Activated CD4-positive, alpha-beta T cell treated with anti-CD3 and anti-CD28 coated beads for 36 hours (primary cell): ENCODE measurements at places on chromosomes 1 and 21.

GRCh38 chr1:88394958-88395357 is 289.1 kb upstream of the PKN2 start:
- DNase-seq, result no peak

GRCh38 chr1:77300566-77300965 is 18.7 kb downstream of the AK5 start:
- no peak for DNase-seq

- DNase-seq, result peak; percentile 83
Measured at GRCh38 chr21:27700974-27701614, 734.2 kb upstream of the ADAMTS5 start.

- DNase-seq, result no peak
Measured at GRCh38 chr1:110556471-110556807, 37.5 kb upstream of the KCNA10 start.

DNA sequence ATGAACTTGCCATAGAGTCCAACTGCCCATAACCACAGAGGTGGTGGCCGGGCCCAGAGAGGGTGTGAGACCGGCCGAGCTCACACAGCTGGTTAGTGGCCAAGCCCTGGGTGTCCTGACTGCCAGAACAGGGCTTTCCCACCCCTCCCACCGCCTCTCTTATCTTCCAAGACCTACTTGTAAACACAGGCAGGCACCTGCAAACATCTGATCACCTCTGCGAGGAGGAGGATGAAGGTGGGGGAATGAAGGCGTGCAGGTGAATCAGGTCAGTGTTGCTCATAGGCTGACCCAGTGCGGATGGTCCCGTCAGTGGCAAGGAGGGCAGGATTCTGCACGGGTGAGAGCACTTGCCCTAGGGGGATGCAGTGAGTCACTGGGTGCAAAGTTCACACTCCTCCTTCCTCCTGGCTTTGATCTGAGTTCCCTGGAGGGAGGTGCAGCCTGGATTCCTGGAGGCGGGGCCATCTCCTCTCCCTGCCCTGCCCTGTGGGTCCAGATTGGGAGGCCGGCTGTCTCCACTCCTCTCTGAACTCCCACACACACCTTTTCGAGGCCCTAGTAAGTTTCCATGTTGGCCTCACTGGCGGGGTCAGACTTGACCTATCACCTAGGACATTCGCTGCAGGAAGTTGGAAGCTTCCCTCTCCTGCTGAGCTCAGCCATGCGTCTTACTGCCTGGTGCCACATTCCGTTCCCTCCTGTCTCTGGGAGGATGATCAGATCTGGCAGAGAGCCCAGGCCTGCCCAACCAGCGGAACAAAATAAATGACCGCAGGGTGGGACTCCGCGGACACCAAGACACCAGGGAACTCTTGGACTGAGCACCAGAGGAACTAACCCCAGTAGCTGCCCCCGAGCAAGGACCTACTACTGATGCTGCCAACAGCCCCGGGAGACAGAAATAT is 7.3 kb downstream of the UQCRHL start:
- no peak for DNase-seq

DNA sequence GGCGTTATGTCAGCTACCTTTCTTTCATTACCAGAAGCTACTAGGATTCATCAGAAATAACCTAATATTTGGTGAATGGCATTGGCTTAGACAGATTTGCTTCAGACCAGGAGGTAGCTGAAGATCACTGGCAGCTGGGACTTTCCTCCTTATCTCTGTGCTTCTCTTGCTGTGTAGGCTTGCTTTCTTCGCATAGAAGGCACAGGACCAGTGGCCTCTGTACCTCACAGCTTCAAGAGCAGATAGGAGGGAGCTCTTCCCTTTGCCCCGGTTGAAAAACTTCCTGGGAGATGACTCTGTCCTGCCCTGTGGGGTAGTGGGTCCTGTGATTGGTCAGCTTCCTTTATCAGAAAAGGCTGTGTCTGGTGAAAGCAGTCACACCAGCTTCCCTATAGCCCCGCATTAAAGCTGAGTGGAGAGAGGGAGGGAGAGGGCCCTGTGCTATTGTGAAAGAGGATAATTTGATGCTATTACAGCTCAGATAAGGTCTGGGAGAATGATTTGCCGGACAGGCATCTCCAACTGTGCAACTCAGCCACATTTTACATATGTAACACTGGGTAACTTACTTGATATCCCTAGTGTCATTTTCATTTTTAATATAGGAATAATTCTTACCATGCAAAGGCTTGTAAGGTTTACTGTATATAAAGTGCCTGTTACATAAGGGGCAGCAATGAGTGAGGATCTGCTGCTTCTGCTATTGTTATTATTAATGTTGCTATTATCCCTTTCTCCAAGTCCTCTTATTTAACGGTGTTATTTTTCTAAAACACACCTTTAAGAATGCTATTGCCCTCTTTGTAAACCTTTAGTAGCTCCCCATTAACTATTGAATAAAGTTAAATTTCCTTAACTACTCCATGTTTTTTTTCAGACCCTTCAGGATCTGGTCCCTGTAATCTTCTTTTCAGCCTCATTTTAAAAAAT is 31.6 kb downstream of the OSBPL9 start:
- DNase-seq, result no peak

- no peak for DNase-seq
Measured at GRCh38 chr21:41160036-41160435, 7.9 kb upstream of the BACE2 start.

DNA sequence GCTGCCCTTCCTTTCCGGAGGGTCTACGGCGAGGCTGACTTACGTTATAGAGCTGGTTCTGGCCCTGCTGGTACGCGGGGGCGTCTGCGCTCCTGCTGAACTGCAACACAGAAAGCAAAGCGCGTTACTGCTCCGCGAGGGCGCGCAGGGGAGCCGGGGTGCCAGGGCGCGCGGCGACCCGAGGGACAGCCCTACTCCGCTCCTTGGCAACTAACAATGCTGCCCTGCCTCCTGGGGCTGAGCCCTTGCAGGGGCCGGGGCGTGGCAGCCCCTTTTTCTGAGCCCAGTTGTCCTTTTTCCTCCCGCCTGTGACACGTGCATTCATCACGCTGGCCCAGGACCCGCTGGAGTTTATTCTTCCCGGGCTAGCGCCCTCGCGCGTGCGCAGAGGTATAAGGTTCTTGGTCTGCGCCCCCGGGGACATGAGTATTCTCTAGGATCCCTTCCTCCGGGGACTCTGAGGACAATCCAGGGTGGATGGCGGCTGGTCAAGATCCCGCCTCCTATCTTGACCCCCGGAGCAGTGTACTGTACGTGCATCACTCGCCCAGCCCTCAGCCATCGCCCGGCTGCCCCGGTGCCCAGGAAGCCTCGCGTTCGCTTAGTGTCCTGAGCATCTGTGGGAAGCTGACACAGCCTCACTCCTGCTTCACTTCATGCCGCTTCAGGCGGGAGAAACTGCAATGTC is 78.9 kb downstream of the CD247 start:
- DNase-seq, result peak; percentile 67

DNA sequence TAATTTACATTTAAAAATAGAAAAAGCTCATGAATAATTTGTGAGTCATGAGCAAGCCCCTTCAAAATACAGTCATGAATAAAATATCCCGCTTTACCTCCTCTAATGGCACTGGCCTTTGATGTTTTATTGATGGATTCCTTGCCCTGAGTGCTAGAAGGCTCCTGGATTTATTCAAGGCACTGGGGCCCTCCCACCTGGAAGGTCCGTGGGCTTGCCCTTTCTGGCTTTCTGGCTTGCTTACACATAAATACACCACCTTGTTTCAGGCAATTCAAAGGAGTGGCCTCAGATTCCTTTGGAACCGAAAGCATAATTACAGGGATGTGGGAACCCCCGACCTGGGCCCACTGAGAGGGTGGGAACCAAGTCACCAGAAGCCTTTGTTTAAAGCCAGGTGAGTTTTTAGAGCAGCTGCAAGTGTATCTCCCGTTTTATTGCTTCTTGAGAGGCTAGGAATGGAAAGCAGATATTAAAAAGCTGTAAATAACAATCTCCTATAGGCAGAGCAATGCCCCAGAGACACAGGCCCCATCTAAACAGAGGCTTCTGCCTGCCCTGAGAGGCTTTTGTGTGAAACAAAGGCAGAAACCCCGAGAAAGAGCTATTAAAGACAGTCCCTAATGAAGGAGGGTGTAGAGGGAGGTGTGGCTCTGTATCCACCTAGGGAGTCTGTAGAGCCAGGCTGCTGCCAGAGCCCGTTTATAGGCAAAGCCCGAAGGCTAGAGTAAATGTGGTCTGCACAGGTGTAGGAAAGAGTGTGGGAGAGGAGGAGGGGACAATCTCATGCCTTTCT is 126.4 kb downstream of the FAM78B start:
- DNase-seq, result no peak

GRCh38 chr1:175129997-175130648 is 62.5 kb downstream of the KIAA0040 start:
- DNase-seq, result no peak

DNA sequence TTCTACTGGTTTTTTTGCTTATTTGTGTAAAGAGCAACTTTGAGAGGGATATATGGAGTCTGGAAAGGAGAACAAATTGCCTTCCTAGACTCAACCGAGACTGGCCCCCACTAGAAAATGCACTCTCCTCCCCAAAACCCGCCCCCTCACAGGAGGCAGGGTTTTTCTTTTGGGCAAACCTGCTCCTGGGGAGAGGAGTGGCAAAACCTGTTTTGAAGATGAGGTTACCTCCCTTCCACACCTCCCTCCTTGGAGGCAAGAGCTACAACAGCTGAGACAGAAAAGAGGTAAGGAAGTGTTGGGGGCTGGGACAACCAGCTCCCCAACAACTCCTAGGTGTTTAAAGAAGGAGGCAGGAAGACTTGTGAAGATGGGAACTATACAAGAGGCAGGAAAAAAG is at the start of gene BNIPL:
BNIPL (plus strand) TSS at position 231 of the 400 bp plus-strand sequence; CDS start at position 371, 140 bp downstream.
- DNase-seq, result no peak

- DNase-seq, result no peak
Measured at GRCh38 chr1:54968551-54968950, 11.9 kb upstream of the TMEM61 start.

DNA sequence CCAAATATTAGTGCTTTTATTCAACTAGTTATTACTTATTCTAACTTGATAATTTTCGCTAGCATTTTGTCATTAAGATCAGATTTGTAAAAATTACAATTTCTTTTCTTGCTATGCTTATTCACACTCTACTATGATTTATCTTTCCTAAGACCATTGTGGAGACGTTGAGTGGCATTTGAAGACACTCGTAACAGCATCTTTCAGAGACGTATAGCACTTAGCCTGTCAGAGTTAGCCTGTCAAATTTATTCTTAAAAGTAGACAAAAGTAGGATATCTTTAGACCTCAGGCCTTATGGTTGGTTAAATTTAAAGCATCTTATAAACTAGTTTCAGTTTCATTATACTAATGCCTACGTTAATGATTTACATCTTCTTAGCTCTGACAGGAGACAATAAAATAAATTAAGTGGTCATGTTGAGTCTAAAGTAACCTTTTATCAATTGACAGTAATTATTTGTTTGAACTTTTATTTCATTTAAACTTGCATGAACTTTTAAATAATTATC is 1410.1 kb downstream of the MRPL39 start:
- DNase-seq, result no peak

- DNase-seq, result no peak
Measured at GRCh38 chr1:175317779-175318178, 125.2 kb upstream of the KIAA0040 start.

DNA sequence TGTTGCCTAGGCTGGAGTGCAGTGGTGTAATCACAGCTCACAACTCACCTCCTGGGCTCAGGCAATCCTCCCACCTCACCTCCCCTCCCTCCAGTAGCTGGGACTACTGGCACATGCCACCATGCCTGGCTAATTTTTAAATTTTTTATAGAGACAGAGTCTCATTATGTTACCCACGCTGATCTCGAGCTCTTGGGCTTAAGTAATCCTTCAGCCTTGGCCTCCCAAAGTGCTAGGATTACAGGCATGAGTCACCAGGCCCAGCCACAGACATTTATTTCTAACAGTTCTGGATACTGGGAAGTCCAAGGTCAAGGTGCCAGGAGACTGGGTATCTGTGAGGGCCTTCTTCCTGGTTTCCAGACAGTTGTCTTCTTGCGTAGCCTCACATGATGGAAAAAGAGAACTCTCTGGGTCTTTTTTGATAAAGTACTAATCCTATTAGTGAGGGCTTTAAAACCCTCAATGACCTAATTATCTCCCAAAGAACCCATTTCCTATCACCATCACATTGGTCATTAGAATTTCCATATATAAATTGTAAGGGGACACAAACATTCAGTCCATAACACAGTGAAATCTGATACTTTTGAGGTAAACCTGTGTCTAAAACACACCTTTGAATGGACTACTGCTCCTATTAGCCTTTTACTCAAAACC is 67.9 kb downstream of the PHACTR4 start:
- DNase-seq, result no peak

- DNase-seq, result no peak
Measured at GRCh38 chr1:29648026-29648425, 411.7 kb downstream of the PTPRU start.

DNA sequence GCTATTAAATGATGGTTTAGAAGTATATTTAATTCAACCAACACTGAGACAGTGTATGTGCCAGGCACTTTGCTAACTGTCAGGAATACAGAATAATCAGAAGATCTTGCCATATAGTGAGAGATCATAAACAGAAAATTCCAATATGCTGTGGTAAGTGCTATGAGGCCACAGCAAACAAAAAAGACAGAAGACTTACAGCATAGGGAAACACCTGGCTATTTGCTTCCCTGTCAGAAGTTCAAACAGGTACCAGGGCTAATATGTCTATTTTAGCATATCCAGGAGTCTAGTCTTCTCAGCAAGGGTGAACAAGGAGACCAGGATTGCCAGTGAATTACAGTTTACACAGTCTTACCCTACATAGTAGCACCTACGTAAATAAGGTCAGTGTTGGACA is 30.4 kb downstream of the TRIT1 start:
- DNase-seq, result no peak

DNA sequence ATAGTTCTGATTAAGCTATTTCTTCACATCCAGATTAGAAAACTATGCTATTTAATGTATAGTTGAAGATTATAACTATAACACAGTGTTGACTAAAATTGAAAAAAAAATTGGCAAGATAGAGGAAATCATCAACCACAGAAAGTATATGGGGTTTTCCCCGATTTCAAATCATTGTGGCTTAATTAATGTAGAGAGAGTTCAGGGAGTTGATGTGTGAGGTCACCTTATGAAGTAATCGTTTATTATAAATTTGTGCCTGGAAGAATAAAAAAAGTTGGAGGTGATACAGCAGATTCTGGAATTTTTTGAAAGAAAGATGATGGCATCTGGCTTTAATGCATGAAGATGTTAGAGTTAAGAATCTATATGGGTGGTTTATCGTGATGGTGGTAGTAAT is 84.3 kb downstream of the PTGS2 start:
- no peak for DNase-seq

GRCh38 chr1:62437273-62437940 is 558 bp downstream of the USP1 start:
- peak; percentile 56 for DNase-seq
